ENCODE measurements at places on chromosomes 5 and 9.

DNA sequence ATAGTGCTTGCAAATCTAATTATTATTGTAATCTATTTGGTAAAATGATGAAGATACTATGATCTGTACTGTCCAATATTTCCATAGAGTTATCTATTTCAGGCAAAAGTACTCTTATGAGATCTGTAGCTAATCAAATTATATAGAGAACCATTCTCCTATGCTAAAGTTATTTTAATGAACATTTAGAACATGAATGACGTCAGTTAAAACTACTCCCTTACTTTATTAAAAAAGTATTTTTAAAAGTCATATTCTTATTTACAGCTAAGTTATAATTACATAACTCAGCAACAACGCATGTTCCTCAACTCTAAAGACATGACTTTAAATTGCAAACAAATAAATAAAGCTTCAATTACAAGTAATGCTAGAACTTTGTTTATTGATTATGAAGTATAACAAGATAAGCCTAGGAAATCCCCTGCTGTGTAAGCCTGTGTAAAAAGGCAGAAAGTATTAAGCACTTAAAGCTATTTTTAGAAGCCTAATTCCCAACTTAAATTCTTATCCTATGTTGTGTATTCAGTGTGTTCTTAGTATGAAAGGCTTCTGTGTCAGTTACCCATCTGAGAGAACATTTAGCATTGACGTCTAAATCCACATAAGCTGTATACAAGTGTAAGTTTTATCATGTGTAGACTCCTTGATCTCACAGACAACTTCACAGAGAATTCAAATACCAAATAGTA lies 285.7 kb downstream of the HCN1 start:
- DNase-seq: no peak

GRCh38 chr9:126327006-126327713 lies 531 bp downstream of the MVB12B start:
- DNase-seq: no peak

GRCh38 chr9:6433410-6433809 lies 20.4 kb downstream of the UHRF2 start:
- DNase-seq: no peak

GRCh38 chr5:43336159-43336558 lies 22.9 kb upstream of the HMGCS1 start:
- peak; percentile 38 for DNase-seq

DNA sequence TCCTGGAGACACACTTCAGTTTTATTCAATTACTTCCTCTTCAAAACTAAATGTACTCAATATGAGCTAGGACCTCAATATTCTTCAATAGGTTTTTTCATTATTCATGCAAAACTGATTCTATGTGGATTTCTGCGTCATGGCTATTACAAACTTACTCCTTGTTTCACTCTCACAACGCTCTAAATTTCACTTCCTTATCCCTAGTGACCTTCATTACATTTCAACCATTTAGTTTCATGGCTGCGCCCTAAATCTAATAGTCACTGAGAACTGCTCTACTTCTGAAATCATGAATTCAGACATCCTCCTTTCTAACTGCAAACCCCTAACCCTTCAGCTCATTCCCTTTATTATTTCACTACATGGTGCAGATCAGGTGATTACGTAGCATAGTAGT lies 93.9 kb downstream of the SLC25A46 start:
- DNase-seq: no peak

- DNase-seq: peak; percentile 13
Measured at GRCh38 chr9:101727612-101728524, 10.6 kb downstream of the GRIN3A start.

GRCh38 chr5:173029499-173029921 lies 26.6 kb upstream of the CREBRF start:
- no peak for DNase-seq

DNA sequence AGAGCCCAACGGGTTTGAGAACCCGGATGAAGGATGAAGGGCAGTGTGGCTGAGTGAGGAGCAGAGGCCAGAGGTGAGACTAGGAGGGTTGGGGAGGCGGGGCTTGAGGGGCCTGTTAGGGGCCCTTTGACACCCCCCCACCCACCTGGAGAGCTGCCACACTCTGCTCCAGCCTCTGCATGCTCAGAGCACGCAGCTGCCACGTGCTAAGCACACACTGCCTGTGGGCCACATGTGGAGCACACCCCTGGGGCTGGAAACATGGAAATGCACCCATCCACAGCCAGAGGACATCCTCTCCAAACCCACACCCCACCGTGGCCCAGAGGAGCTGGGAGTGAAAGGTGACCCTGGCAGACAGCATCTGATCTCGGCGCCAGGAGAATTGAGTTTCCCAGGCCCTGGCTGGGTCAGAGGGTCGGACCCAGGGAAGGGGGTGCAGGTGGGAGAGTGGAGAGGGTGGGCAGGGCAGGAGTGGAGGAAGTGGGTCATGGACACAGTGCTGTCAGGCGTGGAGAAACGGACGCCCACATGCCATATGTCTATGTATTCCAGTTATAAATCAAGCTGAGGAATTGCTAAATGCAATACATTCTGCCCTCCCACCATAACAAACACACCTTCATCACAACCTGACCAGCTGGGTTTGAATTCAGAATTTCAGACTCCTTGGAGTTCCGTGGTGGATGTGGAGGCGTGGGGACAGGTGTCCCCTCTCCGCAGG lies 5.9 kb downstream of the DNM1 start:
- no peak for DNase-seq

DNA sequence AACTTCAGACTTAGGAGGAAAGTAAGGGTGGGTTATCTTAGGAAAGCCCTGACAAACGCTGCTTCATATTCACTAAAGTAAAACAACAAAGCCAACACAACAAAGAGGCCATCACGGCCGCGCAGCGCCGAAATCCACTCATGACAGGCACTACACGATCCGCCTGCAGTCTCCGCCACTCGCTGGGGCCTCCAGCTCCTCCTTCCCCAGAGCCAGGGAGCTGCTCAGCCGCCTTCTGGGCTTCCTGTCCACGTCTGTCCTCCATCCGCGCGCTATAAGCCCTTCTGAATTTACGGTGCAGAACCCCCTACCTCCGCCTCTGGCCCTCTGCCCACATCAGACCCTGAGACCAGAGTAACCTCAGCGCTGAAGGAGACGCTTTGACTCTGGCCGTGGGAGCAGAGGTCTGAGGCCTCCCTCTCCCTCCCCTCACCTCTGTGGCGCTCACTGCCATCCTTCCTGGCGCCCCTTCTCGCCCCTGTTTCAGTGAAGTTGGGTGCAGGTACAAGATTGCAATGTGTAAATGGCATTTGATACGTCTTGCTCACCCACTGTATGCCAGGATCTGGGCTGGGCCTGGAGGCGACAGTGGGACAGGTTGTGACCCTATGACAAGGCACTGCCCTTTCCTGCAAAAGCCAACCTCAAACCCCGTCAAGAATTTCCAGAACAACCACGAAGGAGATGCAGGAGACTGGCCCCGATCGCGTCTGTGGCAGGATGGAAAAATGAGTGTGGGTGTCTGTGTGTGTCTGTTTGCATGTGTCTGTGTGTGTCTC lies 74.9 kb upstream of the PHYKPL start:
- DNase-seq: no peak

GRCh38 chr9:89339807-89340206 lies 21.5 kb downstream of the SECISBP2 start:
- no peak for DNase-seq

DNA sequence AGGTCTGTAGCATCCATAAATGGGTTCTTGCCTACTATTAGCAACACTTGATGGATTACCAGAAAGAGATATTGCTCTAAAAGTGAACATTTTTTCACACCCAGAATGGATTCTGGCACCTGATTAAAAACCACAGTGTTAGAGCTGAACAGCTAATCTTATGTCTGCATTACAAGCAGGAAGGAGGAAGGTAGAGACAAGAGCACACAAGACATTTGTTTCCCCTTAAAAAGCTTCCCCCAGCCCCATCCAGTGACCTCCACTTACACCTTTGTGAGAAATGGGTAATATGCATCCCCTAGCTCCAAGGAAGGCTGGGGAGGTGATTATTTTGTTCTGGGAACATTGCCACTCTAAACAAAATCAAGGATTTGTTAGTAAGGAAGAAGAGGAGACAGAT lies 12.0 kb upstream of the TRIM36 start:
- DNase-seq: no peak

DNA sequence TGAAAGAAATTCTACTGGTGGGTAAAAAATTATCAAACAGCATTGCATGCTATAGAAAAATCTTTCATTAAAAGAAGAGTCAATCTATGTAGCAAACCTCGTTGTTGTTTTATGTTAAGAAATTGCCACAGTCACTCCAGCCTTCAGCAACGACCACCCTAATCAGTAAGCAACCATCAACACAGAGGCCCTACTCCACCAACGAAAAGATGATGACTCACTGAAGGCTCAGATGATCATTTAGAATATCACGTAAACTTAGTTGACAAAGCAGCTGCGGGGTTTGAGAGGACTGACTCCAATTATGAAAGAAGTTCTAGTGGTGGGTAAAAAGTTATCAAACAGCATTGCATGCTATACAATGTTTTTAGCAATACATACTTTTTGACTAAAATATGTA lies 242.6 kb downstream of the DRD1 start:
- DNase-seq: no peak

- no peak for DNase-seq
Measured at GRCh38 chr9:20511686-20512085, 110.6 kb downstream of the MLLT3 start.

- no peak for DNase-seq
Measured at GRCh38 chr9:71704796-71705195, 63.5 kb downstream of the CEMIP2 start.

- DNase-seq: peak; percentile 74
Measured at GRCh38 chr5:61055434-61056006, 106.7 kb downstream of the SMIM15 start.

DNA sequence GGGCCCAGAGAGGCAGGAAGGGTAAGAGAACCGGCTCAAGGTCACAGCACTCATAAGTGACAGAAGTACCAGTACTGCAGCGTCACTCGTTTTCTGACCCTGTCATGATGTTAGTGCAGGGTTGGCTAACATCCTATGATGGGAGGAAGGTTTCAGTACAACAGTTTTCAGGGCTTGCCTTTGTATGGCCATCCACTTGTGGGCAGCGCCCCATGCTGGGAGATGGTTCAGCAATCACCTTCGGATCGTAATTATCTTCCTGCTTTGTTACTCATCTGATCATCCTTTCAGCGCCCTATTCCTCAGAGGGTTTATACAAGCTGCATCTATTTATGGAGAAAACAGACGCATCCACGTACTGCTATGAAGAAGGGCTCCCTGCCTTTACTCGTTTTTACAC lies 2.4 kb downstream of the MAP1B start:
- no peak for DNase-seq

- no peak for DNase-seq
Measured at GRCh38 chr9:131105952-131106351, 9.6 kb downstream of the AIF1L start.

GRCh38 chr9:71987471-71988371 lies 72.7 kb downstream of the C9orf57 start:
- DNase-seq: peak; percentile 14

DNA sequence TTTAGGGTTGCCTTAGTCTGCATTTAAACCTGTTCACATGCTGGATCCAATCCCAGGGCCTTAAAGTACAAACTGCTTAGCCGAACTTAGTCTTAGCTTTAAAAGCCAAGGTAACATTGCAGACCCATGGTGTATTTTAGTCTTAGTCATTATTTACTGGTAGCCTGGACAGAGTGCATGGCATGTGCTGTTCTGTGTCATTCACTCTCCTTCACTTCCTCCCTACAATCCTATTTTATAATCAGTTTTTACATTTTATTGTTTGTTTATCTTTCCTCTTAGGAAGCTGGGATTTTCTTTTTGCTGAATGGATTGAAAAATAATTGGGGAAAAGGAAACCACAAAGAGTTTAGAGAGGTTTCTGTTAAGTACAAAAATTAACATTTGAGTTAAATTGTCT lies 29.4 kb upstream of the TAL2 start:
- no peak for DNase-seq

DNA sequence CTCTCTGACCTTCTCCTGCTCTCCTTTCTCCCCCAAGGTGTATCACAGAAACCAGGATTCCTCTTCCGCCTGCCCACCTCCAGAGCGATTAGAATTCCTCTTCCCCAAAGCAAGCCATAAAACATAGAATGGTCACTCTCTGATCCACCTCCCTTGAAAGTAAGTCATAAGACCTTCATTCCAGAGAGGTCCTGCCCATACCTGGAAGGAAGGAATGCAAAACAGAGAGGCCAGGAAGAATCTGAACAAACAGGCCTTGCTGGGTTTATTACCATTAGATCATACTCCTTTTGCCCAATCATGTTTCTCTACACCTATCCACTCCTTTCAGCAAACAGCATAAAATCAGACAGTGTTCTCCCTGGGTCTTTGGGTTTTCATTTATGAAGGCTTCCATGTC lies 21.0 kb downstream of the CDKL3 start:
- peak; percentile 65 for DNase-seq

GRCh38 chr9:109862452-109862851 lies 82.5 kb downstream of the PALM2AKAP2 start:
- no peak for DNase-seq

- DNase-seq: no peak
Measured at GRCh38 chr5:149917073-149917676, 27.4 kb downstream of the PDE6A start.

GRCh38 chr5:137635521-137635921 lies 100.4 kb downstream of the KLHL3 start:
- DNase-seq: peak; percentile 19

GRCh38 chr9:109035684-109036423 lies 22.6 kb upstream of the CTNNAL1 start:
- peak; percentile 98 for DNase-seq

DNA sequence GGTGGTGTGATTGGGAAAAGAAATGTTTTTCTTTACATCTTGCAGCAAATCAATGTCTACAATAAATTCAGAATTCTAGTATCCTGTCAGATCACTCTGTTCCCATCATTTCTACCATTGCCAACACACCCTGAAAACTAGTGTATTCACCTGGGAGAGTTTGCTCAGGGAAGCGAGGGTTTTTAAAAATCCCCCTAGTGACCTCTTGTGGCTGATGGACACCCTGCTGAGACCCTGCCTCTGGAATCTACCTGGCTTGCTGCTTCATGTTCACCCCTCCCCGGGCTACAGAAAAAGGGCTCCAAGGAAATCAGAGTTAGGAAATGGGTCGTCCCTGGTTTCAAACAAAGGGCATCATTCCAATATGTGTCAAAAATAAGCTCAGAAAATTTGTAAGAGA lies 21.4 kb upstream of the ALDOB start:
- no peak for DNase-seq

DNA sequence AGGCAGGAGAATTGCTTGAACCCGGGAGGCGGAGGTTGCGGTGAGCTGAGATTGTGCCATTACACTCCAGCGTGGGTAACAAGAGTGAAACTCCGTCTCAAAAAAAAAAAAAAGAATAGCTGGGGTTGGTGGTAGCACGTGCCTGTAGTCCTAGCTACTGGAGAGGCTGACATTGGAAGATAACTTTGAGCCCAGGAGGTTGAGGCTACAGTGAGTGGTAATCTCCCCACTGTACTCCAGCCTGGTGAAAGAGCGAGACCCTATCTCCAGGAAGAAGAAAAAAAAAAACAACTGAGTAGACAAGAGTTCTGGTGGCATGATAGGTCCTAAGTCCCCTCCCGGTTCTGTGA lies 26.3 kb downstream of the GOLGA2 start:
- DNase-seq: no peak

GRCh38 chr5:158746979-158747378 lies 352.7 kb downstream of the EBF1 start:
- no peak for DNase-seq

- DNase-seq: no peak
Measured at GRCh38 chr9:134618163-134618832, 23.3 kb upstream of the COL5A1 start.

- no peak for DNase-seq
Measured at GRCh38 chr5:89991592-89991991, 418.0 kb downstream of the CETN3 start.
